Epithelial cell of proximal tubule (primary cell): ENCODE measurements at places on chromosomes 12 and 14. TPM values are rescaled to one million over a fixed set of nuclear protein-coding genes. Genes with fewer than 3 reads are reported as not detected.

GRCh38 chr12:42442888-42443287 is 116.9 kb downstream of the PPHLN1 start:
- no peak for DNase-seq

DNA sequence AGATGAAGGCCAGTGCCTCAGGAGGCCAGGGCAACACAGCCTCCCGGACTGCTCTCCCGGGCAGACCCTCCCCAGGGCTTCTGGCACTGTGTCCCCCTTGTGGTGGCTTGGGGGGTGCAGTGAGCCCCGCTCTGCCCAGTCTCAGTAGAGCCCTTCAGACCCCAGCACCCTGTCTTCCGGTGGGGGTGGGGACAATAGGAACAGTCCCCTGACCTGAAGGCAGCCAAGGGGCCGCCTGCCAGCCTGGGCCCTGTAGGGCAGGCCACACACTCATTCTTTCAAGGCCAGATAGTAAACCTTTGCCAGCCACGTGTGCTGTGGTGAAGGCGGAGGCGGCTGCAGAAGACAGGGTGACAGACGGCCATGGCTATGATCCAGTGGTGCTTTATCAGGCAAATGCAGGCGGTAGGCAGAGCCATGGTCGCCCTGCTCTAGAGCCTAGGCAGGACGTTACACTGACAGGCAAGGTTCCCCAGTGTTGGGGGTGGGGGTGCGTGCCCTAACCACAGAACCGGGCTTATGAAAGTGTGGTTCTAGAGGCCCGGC is 15.0 kb downstream of the ZFYVE21 start:
- DNase-seq, result no peak

DNA sequence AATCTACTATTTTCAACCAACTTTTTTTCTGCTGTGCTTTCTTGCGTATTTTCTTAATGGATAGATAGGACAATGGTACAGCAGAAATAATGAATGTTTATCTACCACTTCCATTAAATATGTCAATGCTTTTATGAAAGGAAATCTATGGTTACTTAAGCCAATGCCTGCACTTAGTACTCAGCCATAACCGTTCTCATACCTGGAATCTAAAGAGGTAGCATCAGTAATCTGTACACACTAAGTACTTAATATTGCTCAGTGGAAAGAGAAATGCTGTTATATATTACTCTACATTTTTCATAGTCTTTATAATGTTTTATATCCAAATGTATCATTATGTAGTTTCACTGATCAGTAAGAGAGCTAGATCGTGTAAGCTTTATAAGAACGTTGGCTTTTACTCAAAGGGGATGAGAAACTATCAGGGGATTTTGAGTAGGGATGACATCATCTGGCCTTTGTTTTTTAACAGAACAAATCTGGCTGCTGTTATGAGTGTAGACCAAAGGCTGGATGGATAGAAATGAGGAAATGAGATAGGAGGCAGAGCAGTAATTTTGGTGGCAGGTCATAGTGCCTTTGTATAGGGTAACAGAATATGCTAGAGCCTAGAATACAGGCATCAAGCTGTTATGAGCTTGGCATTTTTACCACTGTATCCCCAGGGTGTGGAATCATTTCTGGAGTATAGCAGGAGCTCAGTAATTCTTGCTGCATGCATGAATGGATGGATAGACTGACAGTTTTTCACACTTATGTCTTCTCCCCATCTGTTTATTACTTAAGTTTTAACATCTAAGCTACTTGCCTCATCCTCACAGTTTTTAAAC is 34.0 kb downstream of the ALG10B start:
- DNase-seq, result no peak

- no peak for DNase-seq
These were observed 32.5 kb downstream of the BRMS1L start for GRCh38 chr14:35858521-35859209.

DNA sequence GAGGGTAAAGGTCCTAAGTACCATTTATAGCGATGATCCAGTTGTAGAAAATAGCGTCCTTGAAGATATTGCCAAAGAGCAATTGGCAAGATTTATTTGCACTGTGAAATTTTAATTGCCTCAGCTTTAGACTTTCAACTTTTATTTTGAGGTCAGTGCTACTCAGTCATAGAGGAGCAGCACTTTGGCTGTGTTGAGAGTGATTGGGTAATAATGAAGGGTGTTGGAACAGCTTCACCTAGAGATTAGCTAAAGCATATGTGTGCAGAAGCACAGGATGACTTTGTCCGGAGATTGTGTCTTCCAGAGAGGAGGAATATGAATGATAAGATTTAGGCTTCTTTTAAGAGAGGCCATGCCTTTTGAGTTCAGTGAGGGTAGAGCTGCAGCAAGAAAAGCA is 164.8 kb downstream of the NPAS3 start:
- no peak for DNase-seq

DNA sequence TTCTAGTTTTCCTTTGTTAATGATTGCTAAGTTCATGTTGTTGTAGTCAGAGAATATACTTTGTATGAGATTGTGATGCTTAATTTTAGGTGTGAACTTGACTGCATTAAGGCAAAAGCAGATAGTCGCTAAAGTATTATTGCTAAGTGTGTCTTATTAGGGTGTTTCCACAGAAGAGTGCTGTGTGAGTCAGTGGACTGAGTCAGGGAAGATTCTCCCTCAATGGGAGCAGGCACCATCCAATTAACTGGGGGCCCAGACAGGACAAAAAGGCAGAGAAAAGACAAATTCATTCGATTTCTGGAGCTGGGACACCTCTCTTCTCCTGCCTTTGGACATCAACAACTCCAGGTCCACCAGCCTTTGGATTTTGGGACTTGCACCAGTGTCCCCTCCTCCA is 48.5 kb downstream of the BAZ1A start:
- no peak for DNase-seq

DNA sequence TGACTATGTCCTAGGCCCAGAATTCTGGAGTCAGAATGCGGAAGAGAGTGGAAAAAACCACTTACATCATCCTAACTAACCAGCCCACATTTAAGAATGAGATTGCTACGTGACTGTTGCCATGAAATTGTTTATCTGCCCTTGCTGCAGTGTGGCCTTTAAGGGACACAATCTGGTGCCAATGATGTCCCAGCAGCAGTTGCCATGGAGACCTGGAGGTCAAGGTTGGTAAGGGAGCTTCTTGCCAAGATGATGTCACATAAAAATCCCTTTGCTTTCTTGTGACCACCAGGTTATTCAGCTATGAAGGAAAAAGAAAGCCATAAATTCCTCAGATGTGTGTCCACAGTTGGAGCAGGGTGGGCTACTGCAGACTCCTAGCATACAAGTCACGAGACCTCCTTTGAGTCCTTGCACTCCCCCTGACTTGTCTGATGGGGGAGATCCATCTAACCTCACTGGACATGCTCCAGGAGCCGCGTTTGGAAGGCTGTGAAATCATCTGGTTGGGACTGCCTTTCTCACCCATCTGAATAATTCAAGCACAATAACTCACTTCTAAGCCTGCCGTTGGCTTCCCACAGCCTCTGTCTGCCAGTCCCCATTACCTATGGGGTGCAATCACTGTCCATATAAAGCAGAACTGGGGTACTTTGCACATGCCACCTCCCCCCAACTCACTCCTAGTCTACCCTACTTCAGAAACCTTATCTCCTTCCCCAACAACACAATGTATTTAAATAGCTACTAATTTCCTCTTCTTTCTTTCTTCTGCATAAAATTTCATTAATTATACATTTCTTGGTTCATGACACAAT is 165.6 kb downstream of the ZFP36L1 start:
- peak; percentile 84 for DNase-seq

DNA sequence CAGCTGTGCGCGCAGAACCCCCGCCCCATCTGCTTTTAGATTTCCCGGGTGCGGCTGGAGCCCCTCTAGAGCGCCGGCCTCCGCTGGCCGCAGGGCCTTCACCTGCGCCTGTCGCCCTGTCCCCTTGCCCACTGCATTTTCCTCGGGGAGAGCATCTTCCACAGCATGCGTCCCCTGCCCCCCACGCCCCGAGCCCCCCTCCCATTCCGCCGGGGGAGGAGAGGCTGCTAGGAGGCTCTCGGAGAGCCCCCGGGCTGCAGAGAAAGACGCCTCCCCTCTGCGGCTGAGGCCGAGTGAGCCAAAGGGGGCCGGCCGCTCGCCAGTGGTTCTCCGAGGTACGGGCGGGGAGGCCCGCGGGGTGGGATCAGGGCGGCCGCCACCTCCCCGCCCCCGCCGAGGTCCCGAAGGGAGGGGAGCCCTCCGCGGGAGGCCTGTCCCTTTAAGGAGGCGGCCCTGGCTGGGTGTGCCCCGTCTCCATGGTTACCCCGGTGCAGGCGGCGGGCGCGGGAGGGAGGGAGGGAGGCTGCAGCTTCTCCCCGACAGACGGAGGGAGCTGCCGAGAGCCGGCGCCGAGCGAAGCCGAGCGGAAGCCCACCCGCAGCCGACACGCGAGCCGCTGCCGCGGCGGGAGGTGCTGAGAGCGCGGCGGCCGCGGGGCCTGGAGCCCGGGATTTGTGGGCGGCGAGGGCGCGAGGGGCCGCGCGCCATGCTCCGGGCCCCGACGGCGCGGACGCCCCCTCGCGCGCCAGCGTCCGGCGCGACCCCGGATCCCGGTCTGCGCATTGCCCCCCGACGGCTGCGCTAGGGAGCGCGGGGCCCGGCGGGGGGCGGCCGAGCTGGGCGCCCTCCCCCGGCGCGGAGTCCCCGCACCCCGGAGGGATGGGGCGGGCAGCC is at the start of gene KCNH3:
Gene KCNH3, plus strand, starts transcription at position 521 of the 894 bp plus-strand sequence. CDS start 387 bp downstream, outside the sequence.
- DNase-seq, result no peak

DNA sequence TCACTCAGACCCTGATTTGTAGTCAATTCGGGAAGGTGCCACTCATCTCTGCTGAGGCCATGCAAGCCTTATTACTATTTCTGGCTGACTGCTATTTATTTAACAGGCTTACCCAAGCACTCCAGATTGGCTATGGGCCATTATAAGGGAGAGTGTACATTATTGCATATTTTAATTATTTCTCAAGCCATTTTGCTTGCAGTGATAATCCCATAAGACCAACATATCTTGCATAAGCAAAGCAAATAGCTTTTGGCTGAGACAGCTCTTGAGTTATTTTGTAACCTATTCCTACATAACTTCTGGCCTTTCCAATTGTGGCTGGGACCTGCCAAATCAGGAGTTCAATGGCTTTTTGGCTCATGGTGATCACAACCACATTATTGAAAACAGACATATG is 509.6 kb upstream of the USP15 start:
- no peak for DNase-seq

DNA sequence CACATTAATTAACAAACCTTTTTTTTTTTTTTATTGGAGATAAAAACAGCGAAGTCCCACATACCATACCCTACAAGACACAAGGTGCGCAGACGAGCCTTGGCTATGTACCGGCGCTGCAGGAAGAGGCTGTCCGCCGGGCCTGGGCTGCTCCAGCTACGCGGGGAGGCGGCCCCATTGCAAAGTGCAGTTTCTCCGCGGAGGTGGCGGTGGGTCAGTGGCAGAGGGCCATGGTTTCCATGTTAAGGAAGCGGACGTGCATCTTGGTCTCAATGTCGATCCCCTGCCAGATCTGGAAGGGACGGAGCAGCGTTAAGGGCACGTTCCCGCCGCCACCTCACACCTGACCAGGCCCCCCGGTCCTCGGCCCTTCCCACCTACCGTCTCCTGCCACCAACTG is 60.3 kb downstream of the TESC start:
- DNase-seq, result no peak

GRCh38 chr14:34172173-34172451 is 221.2 kb upstream of the EGLN3 start:
- DNase-seq, result no peak

DNA sequence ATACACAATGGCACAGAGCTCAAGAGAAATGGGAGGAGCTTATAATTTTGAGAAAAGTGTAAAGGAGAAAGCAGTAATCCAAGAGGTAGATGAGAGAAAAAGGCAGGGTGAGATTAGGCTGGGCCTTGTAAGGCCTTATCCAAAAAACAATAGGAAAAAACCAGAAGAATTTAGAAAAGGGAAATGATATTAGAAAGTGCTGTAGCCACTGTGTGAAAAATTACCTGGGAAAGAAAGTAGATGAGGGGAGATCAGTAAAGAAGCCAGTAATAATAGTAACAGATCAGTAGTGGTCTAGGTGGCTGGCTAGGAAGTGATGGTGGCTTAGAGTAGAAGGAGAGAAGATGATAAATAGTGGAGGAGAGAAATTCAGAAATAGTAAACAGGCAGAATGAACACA is 66.3 kb upstream of the CFL2 start:
- no peak for DNase-seq

- DNase-seq, result no peak
These were observed 10.2 kb downstream of the CD69 start for GRCh38 chr12:9750276-9751203.

DNA sequence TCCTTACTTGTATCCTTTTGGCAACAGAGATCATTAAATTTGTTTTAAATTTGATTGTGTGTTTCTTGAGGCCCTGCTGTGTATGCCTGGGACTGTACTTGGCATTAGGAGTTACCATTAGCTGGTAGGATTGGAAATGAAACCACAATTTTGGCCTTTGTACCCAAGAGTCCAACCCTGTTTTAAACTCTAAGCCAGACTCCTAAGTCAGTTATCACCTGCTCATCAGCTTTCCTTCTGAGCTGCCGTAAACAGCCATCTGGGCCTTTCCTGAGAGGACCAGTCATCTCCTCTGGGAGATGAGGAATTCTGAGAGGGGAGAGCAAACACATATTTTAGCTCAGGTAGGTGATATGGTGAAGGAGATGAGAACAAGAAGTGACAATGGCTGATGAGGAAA is 74.3 kb upstream of the SRSF5 start:
- DNase-seq, result no peak

GRCh38 chr12:82325540-82326336 is 32.4 kb downstream of the CCDC59 start:
- no peak for DNase-seq

DNA sequence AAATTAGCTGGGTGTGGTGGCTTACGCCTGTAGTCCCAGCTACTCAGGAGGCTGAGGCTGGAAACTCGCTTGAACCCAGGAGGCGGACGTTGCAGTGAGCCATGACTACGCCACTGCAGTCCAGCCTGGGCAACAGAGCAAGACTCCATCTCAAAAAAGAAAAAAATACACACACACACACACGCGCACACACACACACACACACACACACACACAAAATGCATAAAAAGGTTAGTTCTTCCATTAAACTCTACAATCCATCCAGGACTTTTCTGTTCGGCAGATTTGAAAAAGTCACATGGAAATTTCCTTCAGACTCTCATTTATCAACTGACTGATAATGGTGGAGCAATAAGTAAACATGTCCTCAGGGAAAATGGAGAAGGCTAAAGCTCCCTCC is 9.2 kb upstream of the VPS33A start:
- no peak for DNase-seq

Gene CHGA
- not detected in 2 replicates for total RNA-seq

Gene LRP1-AS
- total RNA-seq, result not detected in 2 replicates

Gene TDRD9
- total RNA-seq, result 0.29 and 2.7 TPM in 2 replicates

Gene DAAM1
- total RNA-seq, result 13.2 and 17.5 TPM in 2 replicates

Gene KRT72
- not detected in 2 replicates for total RNA-seq

Gene CEP290
- 7.0 and 8.8 TPM in 2 replicates for total RNA-seq
